Colonic mucosa (tissue), 4 donors: ENCODE measurements at places on chromosomes 2 and 18. TPM values are rescaled to one million over a fixed set of nuclear protein-coding genes. Genes with fewer than 3 reads are reported as not detected.
A peak's percentile ranks its signal among the peaks of the same experiment; 100 is the strongest.

The FBXO15 gene
- not detected for total RNA-seq

- H3K4me3 ChIP-seq = no peak overlapping the region
- no peak overlapping the region for H3K27ac ChIP-seq
- H3K4me1 ChIP-seq = no peaks in the 10 kb centered on the region
- no peak for DNase-seq
- no peaks in the 10 kb centered on the region for H3K27me3 ChIP-seq
These were observed 38.5 kb downstream of the PARD3B start for GRCh38 chr2:204583773-204584172.

GRCh38 chr2:17470855-17471641, 47.2 kb downstream of the RAD51AP2 start:
- no peaks in the 10 kb centered on the region for H3K36me3 ChIP-seq
- no peaks in the 10 kb centered on the region for H3K4me1 ChIP-seq
- no peak overlapping the region for H3K4me3 ChIP-seq
- H3K27me3 ChIP-seq = no peaks in the 10 kb centered on the region
- no peak for DNase-seq

- no peak overlapping the region for H3K4me3 ChIP-seq
- no peak overlapping the region for H3K27ac ChIP-seq
- H3K36me3 ChIP-seq = no peaks in the 10 kb centered on the region
- no peaks in the 10 kb centered on the region for H3K27me3 ChIP-seq
- DNase-seq = no peak
These were observed 581 bp downstream of the CAPN14 start for GRCh38 chr2:31216734-31217133.

DNA sequence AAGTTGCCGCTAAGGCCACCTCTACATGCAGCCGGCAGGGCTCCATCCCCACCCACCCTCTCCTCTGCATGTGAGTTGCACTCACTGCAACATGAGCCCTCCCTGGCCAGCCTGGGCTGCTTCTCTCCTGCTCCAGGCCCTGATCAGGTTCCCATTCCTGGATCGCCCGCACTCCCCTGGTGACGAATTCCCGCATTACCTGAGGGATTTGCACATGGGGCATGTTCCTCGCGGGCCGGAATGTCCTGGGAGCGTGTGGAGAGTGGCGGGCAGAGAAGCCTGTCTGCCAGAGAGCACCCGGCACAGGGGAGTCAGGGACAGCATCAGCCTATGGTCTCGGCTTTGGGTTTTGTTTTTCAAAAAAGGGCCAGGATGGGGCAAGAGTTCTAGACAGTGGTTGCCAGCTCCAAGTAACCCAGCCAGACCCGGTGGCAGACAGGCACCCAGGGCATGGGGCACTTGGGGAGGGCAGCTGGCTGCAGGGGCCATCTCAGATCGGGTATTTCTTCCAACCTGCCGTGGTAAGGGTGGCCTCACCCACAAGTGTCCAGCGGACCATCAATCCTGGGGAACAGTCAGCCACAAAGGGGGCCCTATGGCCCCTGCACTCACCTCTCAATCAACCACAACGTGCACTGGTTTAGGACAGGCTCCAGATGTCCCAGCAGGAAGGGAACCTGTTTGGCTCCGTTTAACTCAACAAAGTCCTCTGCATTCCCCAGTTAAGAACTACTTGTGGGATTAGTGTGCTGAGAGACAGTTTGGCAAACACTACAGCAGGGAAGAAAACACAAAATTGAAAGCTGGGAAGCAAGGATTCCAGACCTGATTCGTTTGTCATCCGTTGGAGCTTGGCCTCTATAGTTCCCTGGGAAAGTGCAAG, 187.7 kb downstream of the SMAD7 start:
- H3K36me3 ChIP-seq = no peaks in the 10 kb centered on the region
- H3K27ac ChIP-seq = no peak overlapping the region
- peaks cover 5% of the 10 kb centered on the region for H3K4me1 ChIP-seq
- DNase-seq = no peak
- H3K27me3 ChIP-seq = no peaks in the 10 kb centered on the region

DNA sequence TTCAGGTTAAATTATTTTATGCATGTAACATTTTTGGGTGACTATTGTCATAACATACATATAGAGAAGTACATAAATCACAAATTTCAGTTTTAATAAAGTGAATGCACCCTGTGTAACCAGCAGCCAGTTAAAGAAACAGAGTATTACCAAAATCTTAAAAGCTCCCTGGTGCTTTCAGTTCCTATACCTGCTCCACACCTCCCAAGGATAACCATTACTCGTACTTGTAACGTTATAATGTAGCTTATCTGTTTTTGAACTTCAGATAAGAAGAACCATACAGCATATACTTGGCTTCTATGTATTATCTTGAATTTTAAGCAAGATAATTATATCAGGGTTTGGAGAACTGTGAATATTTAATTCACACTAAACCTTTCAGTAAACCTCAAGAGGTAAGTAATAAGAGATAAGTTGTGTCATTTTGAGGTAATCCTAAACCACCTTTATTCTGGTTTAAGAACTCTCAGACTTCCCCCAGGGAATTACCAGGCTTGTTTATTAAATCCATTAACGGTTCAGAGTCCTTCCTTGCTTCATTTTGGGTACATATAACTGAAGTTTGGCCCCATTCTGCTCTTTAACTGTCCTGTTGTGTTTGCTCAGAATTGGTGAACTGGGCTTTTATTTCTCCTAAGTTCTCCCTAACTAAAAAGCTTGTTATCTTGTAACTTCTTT, 58.6 kb downstream of the LCLAT1 start:
- H3K27me3 ChIP-seq = no peaks in the 10 kb centered on the region
- no peak overlapping the region for H3K27ac ChIP-seq
- no peaks in the 10 kb centered on the region for H3K36me3 ChIP-seq
- no peak for DNase-seq

GRCh38 chr18:44325903-44326635, 354.6 kb upstream of the SETBP1 start:
- no peaks in the 10 kb centered on the region for H3K4me1 ChIP-seq
- H3K4me3 ChIP-seq = no peak overlapping the region
- H3K36me3 ChIP-seq = no peaks in the 10 kb centered on the region
- no peak overlapping the region for H3K27ac ChIP-seq
- H3K27me3 ChIP-seq = no peaks in the 10 kb centered on the region

DNA sequence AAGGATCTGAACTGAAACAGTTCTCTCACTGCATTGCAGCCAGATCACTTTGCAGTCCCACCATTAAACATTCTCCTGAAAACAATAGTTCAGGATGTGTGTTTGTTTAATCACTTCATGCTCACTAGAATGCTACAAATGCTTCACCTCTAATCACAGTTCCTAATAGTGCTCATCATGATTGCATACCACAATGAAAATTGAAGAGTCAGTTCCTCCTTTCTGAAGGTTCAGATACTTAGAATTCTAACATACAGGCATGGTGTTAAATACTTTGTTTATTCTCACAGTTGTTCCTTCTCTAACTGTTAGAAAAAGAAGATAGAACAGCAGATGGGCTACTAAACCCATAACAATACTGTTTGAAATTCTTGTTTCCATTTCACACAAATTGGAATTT, 622.3 kb upstream of the ACVR2A start:
- no peak for DNase-seq
- H3K4me3 ChIP-seq = no peak overlapping the region
- H3K27me3 ChIP-seq = no peaks in the 10 kb centered on the region

DNA sequence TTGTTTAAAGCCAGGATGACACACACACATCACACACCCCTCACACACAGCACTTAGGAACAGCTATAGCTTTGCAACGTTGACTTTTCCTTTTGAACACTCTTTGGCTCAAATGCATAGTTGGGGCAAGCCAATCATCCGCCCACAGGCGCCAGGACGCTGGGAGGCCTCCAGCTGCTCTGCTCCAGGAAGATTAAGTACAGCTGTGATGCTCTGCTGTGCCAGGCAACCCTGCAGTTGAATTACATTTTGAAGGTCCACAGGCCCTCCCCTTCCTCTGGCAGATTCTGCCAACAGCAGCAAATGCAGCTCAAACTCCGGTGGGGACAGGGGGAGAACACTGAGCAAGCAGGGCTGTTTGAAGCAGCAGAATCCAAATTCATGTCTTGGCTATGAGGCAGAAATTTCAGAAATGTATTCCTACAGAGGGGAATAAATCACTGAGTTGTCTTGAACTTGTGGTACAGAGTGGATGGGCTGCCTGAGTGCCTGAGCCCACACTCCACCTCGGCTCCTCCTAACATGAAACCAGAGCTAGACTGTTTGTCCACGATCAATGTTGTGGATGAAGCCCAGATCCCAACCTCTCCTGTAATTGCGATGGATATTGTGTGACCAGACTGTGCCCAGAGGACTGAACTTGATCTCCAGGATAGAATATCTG, 86.5 kb upstream of the PPP1CB start:
- H3K36me3 ChIP-seq = no peaks in the 10 kb centered on the region
- H3K27ac ChIP-seq = no peak overlapping the region
- DNase-seq = peak; percentile 71
- no peak overlapping the region for H3K4me3 ChIP-seq
- H3K4me1 ChIP-seq = peaks cover 13% of the 10 kb centered on the region

DNA sequence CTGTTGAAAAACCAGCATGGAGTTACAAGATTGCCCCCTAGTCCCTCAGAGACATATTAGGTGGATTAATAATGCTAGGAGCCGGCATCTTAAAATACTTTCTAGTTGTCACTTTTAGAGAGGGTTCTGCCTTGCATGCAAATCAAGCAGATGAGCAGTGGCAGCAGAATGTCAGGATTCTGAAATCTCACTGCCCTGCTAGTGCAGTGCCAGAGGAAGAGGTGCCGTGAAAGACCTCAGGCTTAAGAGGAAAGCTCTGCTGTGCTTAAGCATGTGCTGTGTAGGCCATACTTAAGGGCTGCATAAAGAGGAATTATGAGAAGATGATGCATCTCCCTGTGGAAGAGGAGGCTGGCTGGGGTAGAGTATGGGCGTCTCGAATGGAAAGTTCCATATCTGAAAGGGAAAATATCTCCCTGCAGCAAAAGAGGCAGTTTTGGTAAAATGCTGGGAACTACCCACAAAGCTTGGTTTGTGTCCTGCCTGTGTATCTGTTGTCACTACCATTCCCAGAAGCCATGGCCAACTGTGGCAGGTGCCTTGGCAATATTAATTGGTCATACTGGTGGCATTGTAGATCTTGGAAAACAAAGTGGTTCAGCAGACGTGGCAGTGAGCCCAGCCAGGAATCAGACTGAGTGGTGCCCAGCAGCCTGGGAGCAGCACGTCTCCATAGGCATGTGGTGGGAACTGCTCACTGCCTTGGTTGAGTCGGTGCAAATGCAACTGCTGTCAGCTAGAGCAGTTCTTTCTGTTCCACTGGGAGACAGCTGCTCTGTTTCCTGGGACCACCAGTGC, 131.9 kb downstream of the EVA1A start:
- DNase-seq = no peak
- H3K36me3 ChIP-seq = no peaks in the 10 kb centered on the region
- H3K27me3 ChIP-seq = no peaks in the 10 kb centered on the region
- H3K4me3 ChIP-seq = no peak overlapping the region

DNA sequence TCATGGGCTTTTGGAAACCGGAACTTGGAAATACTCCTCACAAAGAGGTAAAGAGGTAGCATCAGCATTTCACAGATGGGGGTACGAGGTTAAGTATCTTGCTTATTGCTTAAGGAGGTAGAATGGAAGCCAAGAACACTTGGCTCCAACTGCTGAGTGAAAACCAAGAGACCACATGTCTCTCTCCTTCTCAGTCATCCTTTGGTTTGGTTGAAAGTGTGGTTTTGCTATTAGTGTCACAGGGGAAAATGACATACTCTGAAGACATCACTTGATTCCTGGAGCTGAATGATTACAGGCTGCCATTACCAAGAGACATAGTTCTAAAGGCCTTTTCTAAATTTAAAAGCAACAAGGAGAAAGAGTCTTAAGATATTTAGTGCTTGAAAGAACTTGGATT, 41.5 kb downstream of the ANTXR1 start:
- H3K27me3 ChIP-seq = no peaks in the 10 kb centered on the region
- H3K36me3 ChIP-seq = no peaks in the 10 kb centered on the region

The CHST9 gene
- 0.32 TPM for total RNA-seq

GRCh38 chr2:33796511-33796910, 197.4 kb upstream of the FAM98A start:
- DNase-seq = no peak
- H3K4me1 ChIP-seq = no peaks in the 10 kb centered on the region
- H3K27me3 ChIP-seq = no peaks in the 10 kb centered on the region
- H3K27ac ChIP-seq = no peak overlapping the region
- H3K4me3 ChIP-seq = no peak overlapping the region
- no peaks in the 10 kb centered on the region for H3K36me3 ChIP-seq

The AUP1 gene
- total RNA-seq = 107 TPM
